ENCODE measurements at places on chromosomes 3 and 15.

GRCh38 chr3:113557374-113557773 lies 25.0 kb downstream of the SIDT1 start:
- DNase-seq, result peak; percentile 64

DNA sequence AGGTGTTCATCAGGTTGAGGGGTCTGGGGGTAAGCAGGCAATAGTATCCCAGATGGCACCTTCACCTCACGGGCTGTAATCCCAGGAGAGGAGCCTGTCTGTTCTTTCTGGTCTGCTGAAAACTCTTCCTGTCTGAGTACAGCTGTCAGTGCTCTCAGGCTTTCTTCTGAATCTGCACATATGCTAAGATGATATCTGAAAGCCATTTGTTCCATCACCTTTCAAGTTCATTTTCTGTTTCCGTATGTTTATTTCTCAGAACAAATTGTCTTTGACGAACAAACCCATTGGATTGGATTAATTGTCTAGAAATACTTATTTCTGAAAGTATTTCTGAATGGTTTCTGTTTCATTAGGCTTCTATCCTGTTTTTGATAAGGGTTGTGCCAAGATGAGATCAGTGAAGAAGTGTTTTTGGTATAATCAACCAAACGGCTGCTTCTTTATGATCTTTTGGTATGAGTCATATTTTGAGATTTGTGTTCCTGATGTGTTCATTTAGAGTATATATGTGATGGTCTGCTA lies 13.3 kb downstream of the ZNF592 start:
- DNase-seq, result no peak

DNA sequence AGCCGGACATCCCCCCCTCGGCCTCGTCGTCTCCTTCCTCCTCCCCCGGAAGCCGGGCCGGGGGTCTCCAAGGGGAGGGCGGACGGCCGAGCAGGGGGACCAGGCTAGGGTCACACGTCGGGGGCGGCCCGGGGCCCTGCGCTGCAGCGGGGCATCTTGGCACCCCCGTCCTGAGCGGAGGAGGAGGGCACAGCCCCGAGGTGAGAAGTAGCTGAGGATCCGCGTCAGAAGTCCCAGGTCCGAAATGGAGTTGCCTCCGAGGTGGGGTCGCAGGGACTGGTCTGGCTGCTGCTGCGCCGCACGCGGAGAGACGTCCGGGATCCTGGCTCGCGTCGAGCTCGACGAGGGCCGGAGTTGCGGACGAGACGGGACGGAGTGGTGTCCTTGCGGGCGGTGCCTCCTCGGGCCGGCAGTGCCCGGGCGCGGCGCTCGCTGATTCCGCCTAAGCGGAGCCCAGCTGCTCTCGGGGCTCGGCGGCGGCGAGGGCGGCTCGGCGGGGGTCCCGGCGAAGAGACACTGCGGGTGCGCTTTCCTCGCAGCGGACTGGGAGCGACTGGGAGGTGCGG lies at the start of gene ADCY5:
Gene ADCY5 (minus strand): TSS at position 555 of the 566 bp plus-strand sequence. CDS start 545 bp downstream, at position 10.
- DNase-seq, result peak; percentile 61

- no peak for DNase-seq
Measured at GRCh38 chr3:66639809-66640356, 139.1 kb upstream of the LRIG1 start.

- DNase-seq, result no peak
Measured at GRCh38 chr3:158093526-158093925, 12.7 kb downstream of the SHOX2 start.

DNA sequence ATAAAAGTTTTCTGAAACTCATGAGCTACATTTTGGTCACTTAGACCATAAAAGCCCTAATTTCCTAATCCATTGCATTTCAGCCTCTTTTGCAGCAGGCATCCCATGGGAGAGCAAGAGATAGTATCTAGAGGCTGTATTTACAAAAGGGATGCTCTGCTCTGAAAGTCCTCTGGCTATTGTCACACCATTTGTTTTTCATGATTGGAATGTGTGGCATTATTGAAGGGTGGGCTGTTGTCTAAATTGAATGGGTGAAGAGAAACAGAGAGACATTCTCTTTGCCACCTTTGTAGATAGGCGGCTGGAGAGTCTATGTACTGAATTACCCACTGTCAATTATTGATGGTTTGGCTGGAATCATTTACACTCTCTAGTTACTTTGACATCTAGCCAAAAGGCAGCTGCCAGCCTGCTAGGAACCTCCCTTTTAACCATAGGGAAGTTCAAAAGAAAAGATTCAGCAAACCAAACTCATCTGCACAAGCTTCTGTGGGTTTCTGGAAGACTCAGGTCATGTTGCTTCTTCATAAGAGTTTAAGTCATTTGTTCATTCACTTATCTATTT lies 89.8 kb upstream of the RARB start:
- no peak for DNase-seq

GRCh38 chr3:70433091-70433490 lies 120.7 kb upstream of the MDFIC2 start:
- no peak for DNase-seq

DNA sequence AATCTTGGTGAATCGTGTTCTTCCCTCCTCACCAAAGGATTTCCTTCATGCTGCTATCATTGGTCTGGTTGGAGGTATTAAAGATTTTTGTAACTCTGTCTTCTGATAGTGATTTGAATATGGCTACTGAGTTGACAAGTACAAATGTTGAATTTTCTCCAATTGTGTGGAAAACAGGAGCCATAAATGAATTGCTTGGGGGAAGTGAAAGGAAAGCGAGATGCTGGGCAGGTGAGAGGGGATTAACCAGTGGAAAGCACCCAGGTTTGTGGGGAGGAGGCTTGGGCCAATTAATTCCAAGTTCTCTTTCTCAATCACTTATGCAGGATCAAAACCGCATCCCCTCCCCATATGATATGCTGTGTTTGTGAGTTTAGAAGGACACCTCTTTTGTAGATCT lies 372.5 kb downstream of the IL20RB start:
- DNase-seq, result no peak

GRCh38 chr15:49137861-49138260 lies 17.5 kb downstream of the COPS2 start:
- no peak for DNase-seq

DNA sequence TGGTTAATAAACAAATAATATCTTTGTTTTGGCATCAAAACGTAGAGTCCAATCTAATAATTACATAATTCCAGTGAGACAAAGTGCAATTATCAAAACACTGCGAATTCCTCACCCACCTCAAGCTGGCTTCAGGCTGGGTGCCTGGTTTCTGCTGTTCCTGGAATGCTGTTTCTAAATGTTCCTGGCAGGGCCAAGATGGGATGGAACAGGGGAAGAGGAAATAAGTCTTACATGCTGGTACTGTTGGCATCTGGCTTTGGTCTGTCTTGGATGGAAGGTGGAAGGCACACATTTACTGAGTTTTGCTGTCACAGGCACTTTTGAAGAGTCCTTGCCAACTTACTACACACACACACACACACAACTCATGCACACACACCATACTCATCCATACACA lies 101.9 kb upstream of the SLCO3A1 start:
- DNase-seq, result no peak

GRCh38 chr3:112770032-112770626 lies 76.5 kb downstream of the CD200R1L start:
- DNase-seq, result no peak

DNA sequence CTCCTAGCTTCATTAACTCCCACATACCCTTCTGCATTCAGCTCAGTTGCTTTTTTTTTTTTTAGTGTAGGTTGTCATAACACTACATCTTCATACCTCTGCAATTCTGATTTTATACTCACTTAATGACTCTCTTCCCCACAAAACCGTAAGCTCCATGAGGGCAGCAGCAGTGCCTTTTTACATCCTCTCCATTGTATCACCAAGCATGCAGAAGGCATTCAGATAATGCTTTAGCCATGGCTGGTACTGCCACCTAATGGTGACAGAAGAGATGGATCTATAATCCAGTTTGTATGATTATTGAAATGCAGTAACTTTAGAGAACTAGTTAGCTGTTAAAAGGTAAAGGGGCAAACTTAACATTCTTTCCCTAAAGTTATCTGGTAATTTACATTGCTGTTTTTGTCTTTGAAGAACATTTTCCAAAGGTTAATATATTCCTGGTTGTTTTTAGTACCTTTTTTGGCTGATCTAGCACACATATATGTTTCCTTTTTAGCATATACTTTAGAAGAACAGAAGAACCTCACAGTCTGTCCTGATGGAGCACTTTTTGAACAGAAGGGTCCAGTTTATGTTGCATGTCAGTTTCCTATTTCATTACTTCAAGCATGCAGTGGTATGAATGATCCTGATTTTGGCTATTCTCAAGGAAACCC lies 36.8 kb downstream of the ATP1B3 start:
- DNase-seq, result peak; percentile 61

GRCh38 chr15:61659566-61660190 lies 400.6 kb downstream of the VPS13C start:
- no peak for DNase-seq

Data from T47D (cell line).